Activated CD8-positive, alpha-beta T cell treated with anti-CD3 and anti-CD28 coated beads for 36 hours (primary cell): ENCODE measurements at places on chromosomes 13 and 19. TPM values are rescaled to one million over a fixed set of nuclear protein-coding genes. Genes with fewer than 3 reads are reported as not detected.

APC2 gene
- total RNA-seq: 0.29 TPM

HCST gene
- 57.1 TPM for total RNA-seq

C19orf67 gene
- not detected for total RNA-seq

THSD8 gene
- 31.1 TPM for total RNA-seq

IL11 gene
- 0.18 TPM for total RNA-seq

DOCK6 gene
- 4.5 TPM for total RNA-seq

KCNJ14 gene
- total RNA-seq: 1.3 TPM

MEIS3 gene
- not detected for total RNA-seq

NTF4 gene
- total RNA-seq: not detected

GATAD2A gene
- total RNA-seq: 132 TPM

LYPD3 gene
- total RNA-seq: 4.9 TPM

FARP1 gene
- 0.43 TPM for total RNA-seq

LGALS4 gene
- total RNA-seq: 0.72 TPM

SIAH3 gene
- 0.11 TPM for total RNA-seq

DACH1 gene
- not detected for total RNA-seq

C5AR1 gene
- 0.65 TPM for total RNA-seq

PRR22 gene
- 4.4 TPM for total RNA-seq

PSG2 gene
- total RNA-seq: not detected

UGGT2 gene
- total RNA-seq: not detected

CYP4F12 gene
- not detected for total RNA-seq

ZNF430 gene
- total RNA-seq: 20.8 TPM

RGS9BP gene
- 0.18 TPM for total RNA-seq

ZNF540 gene
- 2.2 TPM for total RNA-seq

KIR3DL1 gene
- total RNA-seq: not detected

IGSF23 gene
- total RNA-seq: not detected

ZNF772 gene
- 5.6 TPM for total RNA-seq

CPB2 gene
- total RNA-seq: not detected

PPM1N gene
- 4.2 TPM for total RNA-seq

PGLYRP1 gene
- not detected for total RNA-seq

FSTL3 gene
- total RNA-seq: 12.3 TPM

SH2D3A gene
- total RNA-seq: 20.9 TPM

ACP4 gene
- total RNA-seq: not detected

CGB3 gene
- not detected for total RNA-seq

TEX101 gene
- total RNA-seq: not detected

GJA3 gene
- 0.51 TPM for total RNA-seq

CBLC gene
- total RNA-seq: not detected

TMEM91 gene
- 9.1 TPM for total RNA-seq

PRTN3 gene
- not detected for total RNA-seq

MBD3L2 gene
- total RNA-seq: not detected

ATP8B3 gene
- total RNA-seq: 8.2 TPM

NLRP5 gene
- not detected for total RNA-seq

SHISA2 gene
- total RNA-seq: not detected

ZNF726 gene
- 20.7 TPM for total RNA-seq

DGKH gene
- total RNA-seq: 15.8 TPM

ZNF543 gene
- total RNA-seq: 6.3 TPM

NANOS3 gene
- total RNA-seq: 1.3 TPM

BST2 gene
- total RNA-seq: 98.4 TPM

NR2C2AP gene
- 37.8 TPM for total RNA-seq

RNF17 gene
- not detected for total RNA-seq

SIGLEC5 gene
- not detected for total RNA-seq

ZNF850 gene
- total RNA-seq: 10.6 TPM

PPAN gene
- total RNA-seq: 165 TPM

PTPRH gene
- not detected for total RNA-seq
